ENCODE measurements at places on chromosomes 7 and 10. TPM values are rescaled to one million over a fixed set of nuclear protein-coding genes. Genes with fewer than 3 reads are reported as not detected.

Gene MBL2
- total RNA-seq = not detected

DNA sequence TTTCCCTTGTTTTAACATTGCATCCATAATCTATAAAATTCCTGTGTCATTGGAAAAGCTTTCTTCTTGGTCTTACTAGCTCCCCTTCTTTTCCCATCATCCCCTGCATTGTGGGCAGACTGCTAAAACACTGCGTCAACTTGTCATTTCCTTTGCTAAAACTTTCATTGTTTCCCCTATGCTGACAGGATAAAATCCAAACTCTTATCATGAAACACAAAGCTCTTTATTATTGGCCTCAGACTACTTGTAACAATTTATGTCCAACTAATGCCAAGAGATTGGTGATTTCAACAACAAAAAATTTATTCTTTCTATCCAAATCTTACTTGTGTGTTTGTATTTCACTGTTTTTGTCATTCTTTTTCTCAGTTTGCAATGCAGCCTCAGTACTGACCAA, 339.1 kb downstream of the HGF start:
- H3K27me3 ChIP-seq = no peaks in the 10 kb centered on the region
- H3K4me3 ChIP-seq = no peak overlapping the region
- no peak for DNase-seq
- H3K27ac ChIP-seq = no peak overlapping the region
- no peaks in the 10 kb centered on the region for H3K4me1 ChIP-seq

GRCh38 chr10:94320285-94320914, 42.3 kb downstream of the NOC3L start:
- peak; percentile 41 for DNase-seq
- peaks cover 2% of the 10 kb centered on the region for H3K4me1 ChIP-seq
- no peaks in the 10 kb centered on the region for H3K27me3 ChIP-seq
- peaks cover 3% of the 10 kb centered on the region for H3K36me3 ChIP-seq

DNA sequence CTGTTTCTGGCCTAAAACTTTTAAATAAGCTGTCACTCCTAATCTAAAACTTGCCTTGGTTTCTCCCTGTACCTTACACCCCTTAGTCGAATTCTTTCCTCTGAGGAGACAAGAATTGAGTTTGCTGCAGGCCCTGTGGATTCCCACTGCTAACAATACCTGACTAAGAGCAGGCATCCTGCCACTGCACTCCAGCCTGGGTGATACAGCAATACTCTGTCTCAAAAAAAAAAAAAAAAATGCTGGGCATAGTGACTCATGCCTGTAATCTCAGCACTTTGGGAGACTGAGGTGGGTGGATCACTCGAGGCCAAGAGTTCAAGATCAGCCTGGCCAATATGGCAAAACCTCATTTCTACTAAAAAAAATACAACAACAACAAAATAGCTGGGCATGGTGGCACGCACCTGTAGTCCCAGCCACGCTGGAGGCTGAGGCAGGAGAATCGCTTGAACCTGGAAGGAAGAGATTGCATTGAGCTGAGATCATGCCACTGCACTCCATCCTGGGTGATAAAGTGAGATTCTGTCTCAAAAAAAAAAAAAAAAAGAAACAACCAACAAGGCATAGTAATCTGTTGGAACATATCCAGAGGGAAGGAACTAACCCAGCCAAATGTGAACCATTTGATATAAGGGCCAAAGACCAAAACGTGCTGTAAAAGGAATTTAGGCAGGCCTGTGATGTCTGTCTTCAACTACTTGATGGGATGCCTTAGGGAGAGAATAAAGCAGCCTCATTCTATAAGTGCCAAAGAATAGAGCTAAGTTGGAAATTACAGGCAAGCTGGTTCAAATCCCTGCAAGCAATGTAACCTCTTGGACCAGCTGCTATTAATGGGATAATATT, 732.7 kb upstream of the AUTS2 start:
- H3K27ac ChIP-seq = no peak overlapping the region
- H3K4me3 ChIP-seq = no peak overlapping the region
- H3K4me1 ChIP-seq = no peaks in the 10 kb centered on the region
- H3K36me3 ChIP-seq = no peaks in the 10 kb centered on the region
- no peak for DNase-seq

DNA sequence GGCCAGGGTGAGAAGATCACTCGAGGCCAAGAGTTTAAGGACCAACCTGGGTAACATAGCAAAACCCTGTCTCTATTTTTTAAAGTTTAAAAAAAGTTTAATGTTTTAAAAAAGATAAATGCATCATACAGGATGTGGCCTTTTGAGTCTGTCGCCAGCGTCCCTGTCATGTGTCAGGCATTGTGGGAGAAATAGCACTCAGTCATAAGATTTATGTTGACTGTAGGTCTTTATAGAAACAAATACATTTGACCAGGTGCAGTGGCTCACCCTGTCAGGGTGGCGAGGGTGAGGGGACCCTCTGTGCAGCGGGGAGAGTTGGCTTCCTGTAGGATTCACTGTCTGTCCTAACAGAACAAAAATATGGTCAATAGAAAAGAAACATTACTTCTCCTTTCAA, 63.5 kb upstream of the SH2B2 start:
- 0 out of 2 replicates have a peak, but pooled peaks cover 2% of the 10 kb centered on the region for H3K4me1 ChIP-seq
- no peak for DNase-seq
- no peak overlapping the region for H3K4me3 ChIP-seq
- peaks cover 4% of the 10 kb centered on the region for H3K36me3 ChIP-seq
